ENCODE measurements at places on chromosomes 5 and 9. TPM values are rescaled to one million over a fixed set of nuclear protein-coding genes. Genes with fewer than 3 reads are reported as not detected.

GRCh38 chr5:41296066-41296465, 82.7 kb upstream of the C6 start:
- no peak overlapping the region for H3K4me3 ChIP-seq
- no peaks in the 10 kb centered on the region for H3K27me3 ChIP-seq
- no peak for DNase-seq
- no peaks in the 10 kb centered on the region for H3K36me3 ChIP-seq

DNA sequence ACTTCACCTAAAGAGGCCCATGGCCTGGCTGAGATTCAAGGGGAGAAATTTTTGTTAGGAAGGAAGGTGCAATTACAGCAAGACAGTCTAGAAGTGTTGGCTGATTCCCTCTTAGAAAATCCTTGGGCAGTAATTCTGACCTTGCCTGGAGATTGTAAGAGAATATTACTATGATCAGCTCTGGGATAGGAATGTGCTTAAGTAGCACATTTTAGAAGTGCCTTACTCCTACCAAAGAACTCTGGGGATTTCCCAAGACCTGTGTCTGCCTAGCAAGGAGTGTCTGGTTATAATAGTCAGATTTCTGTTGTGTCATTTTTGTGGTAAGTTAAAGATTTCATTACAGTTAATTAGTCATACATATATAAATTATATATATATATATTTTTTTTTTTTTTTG, 52.3 kb downstream of the NLN start:
- H3K27ac ChIP-seq: no peak overlapping the region
- H3K36me3 ChIP-seq: peaks cover 10% of the 10 kb centered on the region
- no peaks in the 10 kb centered on the region for H3K4me1 ChIP-seq
- DNase-seq: no peak
- H3K27me3 ChIP-seq: no peaks in the 10 kb centered on the region

Gene EFNA5
- total RNA-seq: 3.7 TPM

Gene PRDM9
- not detected for total RNA-seq

Gene SLC23A1
- total RNA-seq: not detected

Gene ENC1
- 14.1 TPM for total RNA-seq

Gene CDH6
- 0.83 TPM for total RNA-seq

Gene MEGF10
- 2.9 TPM for total RNA-seq

GRCh38 chr9:125757834-125758233, 10.7 kb downstream of the PBX3 start:
- no peak for DNase-seq
- no peak overlapping the region for H3K27ac ChIP-seq
- no peaks in the 10 kb centered on the region for H3K27me3 ChIP-seq
- no peaks in the 10 kb centered on the region for H3K36me3 ChIP-seq
- H3K4me3 ChIP-seq: no peak overlapping the region

Gene IL5
- not detected for total RNA-seq

Gene KIF20A
- total RNA-seq: not detected

DNA sequence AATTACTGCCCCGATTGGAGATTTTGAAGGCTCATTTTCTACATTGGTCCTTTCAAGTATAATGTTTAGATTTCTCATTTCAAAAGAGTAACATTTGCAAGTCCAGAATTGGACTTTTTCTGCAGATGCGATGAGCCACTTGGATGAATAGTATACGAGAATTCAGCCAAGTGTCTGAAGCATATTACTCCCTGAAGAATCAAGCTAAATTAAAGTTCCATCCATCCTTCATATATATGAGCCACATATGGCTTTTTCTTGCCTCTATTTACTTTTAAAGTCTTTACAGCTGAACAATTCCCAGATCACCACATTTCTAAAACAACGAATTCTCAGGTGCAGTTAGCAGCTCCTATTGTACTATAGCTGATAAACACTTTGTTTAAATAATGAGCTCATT, 288.7 kb downstream of the CEMIP2 start:
- H3K36me3 ChIP-seq: no peaks in the 10 kb centered on the region
- DNase-seq: no peak
- H3K27me3 ChIP-seq: peaks cover 5% of the 10 kb centered on the region
- H3K4me1 ChIP-seq: no peaks in the 10 kb centered on the region
- no peak overlapping the region for H3K27ac ChIP-seq

Gene ADGRD2
- total RNA-seq: not detected

Gene SPATA6L
- total RNA-seq: 0.99 TPM

- peaks cover 47% of the 10 kb centered on the region for H3K4me1 ChIP-seq
- H3K27ac ChIP-seq: peak overlapping the region; percentile 68
- no peak for DNase-seq
- no peaks in the 10 kb centered on the region for H3K36me3 ChIP-seq
- peaks cover 10% of the 10 kb centered on the region for H3K27me3 ChIP-seq
These were observed 30.2 kb downstream of the GOLGA2 start for GRCh38 chr9:128245421-128246151.

DNA sequence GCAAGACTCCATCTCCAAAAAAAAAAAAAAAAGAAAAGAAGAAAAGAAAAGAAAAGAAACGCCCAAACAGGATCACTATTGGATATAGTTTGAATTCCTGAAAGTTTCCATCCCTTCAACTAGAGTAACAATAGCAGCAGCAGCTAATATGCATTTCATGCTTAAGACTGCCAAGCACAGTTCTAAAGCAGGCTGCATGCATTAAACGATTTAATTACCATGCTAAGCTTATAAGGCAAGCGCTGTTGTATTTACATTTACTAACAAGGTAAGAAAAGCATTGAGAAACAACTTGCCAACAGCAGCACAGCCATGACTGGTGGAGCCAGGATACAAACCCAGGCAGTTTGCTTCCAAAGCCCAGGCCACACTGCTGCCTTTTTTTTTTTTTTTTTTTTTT, 13.0 kb downstream of the TBC1D2 start:
- H3K27ac ChIP-seq: no peak overlapping the region
- H3K27me3 ChIP-seq: no peaks in the 10 kb centered on the region
- peaks cover 20% of the 10 kb centered on the region for H3K36me3 ChIP-seq
- H3K4me3 ChIP-seq: no peak overlapping the region
- peaks cover 6% of the 10 kb centered on the region for H3K4me1 ChIP-seq

DNA sequence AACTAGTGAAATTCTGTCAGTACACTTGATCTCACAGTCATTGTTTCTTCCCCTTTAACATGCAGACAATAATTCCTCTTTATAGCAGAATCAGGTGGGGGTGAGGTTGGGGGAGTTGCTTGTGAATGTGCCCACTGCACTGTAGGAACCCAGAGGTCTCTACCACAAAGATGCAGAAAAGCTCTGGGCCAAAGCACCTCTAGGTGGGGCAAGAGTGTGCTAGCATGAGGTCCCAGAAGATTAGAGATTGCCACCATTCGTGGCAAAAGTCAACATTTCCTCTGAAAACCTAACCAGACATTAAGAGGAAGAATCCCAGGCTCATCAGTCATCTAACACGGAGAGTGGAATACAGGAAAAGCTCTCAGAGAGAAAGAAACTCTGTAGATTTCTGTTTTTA, 74.5 kb downstream of the PTCD2 start:
- no peak overlapping the region for H3K27ac ChIP-seq
- H3K27me3 ChIP-seq: no peaks in the 10 kb centered on the region
- H3K4me1 ChIP-seq: peaks cover 34% of the 10 kb centered on the region
- no peak overlapping the region for H3K4me3 ChIP-seq
- no peak for DNase-seq
- no peaks in the 10 kb centered on the region for H3K36me3 ChIP-seq

Gene PCDHA4
- total RNA-seq: 0.45 TPM

Gene SPINK6
- not detected for total RNA-seq

Gene AMBP
- total RNA-seq: not detected

Gene GRXCR2
- total RNA-seq: not detected

Gene SUB1
- total RNA-seq: 154 TPM

GRCh38 chr5:33474931-33475499, 34.2 kb downstream of the TARS1 start:
- H3K27me3 ChIP-seq: no peaks in the 10 kb centered on the region
- H3K4me3 ChIP-seq: no peak overlapping the region
- no peak for DNase-seq
- no peak overlapping the region for H3K27ac ChIP-seq
- peaks cover 68% of the 10 kb centered on the region for H3K36me3 ChIP-seq

Gene CDO1
- 14.7 TPM for total RNA-seq

GRCh38 chr9:96818533-96818932, 35.8 kb downstream of the ZNF782 start:
- H3K36me3 ChIP-seq: peaks cover 47% of the 10 kb centered on the region
- H3K27ac ChIP-seq: no peak overlapping the region
- no peak overlapping the region for H3K4me3 ChIP-seq
- no peaks in the 10 kb centered on the region for H3K4me1 ChIP-seq
- DNase-seq: no peak
- H3K27me3 ChIP-seq: no peaks in the 10 kb centered on the region

DNA sequence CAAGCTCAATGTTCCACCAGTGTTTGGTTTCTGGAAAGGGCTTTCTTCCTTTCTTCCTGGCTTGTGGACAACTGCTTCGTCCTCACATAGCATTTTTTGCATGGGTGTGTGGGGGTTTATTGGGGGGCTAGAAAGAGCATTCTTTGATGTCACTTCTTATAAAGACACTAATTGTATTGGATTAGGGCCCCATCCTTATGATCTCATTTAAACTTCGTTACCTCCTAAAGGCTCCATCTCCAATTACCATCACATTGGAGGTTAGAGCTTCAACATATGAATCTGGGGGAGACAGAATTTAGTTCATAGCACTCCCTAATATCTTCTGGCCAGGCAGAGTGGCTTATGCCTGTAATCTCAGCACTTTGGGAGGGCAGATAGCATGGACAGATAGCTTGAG, 6.1 kb upstream of the MACROH2A1 start:
- H3K36me3 ChIP-seq: no peaks in the 10 kb centered on the region
- H3K4me3 ChIP-seq: no peak overlapping the region
- DNase-seq: no peak

GRCh38 chr9:110764006-110764405, 95.4 kb downstream of the MUSK start:
- H3K36me3 ChIP-seq: no peaks in the 10 kb centered on the region
- H3K27me3 ChIP-seq: no peaks in the 10 kb centered on the region
- H3K4me3 ChIP-seq: no peak overlapping the region
- H3K27ac ChIP-seq: no peak overlapping the region
- no peak for DNase-seq

GRCh38 chr5:128632264-128632663, 94.2 kb upstream of the FBN2 start:
- no peak overlapping the region for H3K27ac ChIP-seq
- no peaks in the 10 kb centered on the region for H3K27me3 ChIP-seq
- H3K36me3 ChIP-seq: no peaks in the 10 kb centered on the region
- H3K4me3 ChIP-seq: no peak overlapping the region
- no peaks in the 10 kb centered on the region for H3K4me1 ChIP-seq

Gene IFNA13
- not detected for total RNA-seq

DNA sequence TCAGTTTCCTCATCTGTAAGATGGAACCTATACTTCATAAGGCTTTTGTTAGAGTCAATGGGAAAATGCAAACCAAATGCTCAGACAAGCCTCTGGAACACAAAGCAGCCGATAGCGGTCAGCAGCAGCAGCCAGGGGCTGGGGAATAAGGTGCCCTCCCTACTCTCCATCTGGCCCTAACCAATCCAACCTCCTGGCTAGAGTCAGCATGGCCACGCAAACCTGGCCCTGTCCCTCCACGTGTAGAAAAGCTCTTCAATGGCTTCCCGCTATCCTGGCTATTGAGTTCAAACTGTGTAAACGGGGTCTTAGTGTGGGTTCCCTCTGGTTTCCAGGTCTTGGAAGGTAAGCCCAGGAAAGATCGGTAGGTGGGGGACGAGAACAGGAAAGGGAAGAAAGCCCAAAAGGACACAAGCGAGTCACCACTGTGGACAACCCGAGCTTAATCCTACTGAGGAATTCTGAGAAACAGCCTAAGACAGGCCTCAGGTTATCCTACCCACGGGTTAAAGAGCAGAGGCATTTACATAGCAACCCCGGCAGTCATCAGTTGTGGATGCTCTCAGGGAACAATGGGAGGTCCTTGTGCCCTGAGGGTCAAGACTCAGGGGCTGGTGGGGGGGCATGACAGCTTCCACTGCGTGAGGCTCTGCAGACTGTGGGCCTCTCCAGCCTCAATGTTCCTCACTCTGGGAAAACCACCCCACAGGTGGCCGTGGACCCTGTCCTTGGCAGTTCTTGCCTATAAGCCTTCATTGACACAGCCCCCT, 30.9 kb downstream of the FABP6 start:
- no peaks in the 10 kb centered on the region for H3K27me3 ChIP-seq
- no peak overlapping the region for H3K4me3 ChIP-seq
- peaks cover 3% of the 10 kb centered on the region for H3K36me3 ChIP-seq
- H3K27ac ChIP-seq: no peak overlapping the region
- no peaks in the 10 kb centered on the region for H3K4me1 ChIP-seq
- DNase-seq: no peak

Gene PDE8B
- total RNA-seq: 7.1 TPM

- no peaks in the 10 kb centered on the region for H3K4me1 ChIP-seq
- H3K27me3 ChIP-seq: no peaks in the 10 kb centered on the region
- no peak for DNase-seq
These were observed 478.0 kb upstream of the ACTBL2 start for GRCh38 chr5:57960569-57960968.

Gene MTMR12
- 94.0 TPM for total RNA-seq

- peak overlapping the region; percentile 100 for H3K27ac ChIP-seq
- DNase-seq: no peak
- H3K36me3 ChIP-seq: peaks cover 49% of the 10 kb centered on the region
These were observed 84.9 kb upstream of the ZNF169 start for GRCh38 chr9:94174164-94174563.

Measured in esophagus muscularis mucosa (tissue), 4 donors.